Stimulated activated CD4-positive, alpha-beta T cell treated with anti-CD3 and anti-CD28 coated beads, Interleukin-2, amount 100 ng/mL, for 4 hours (primary cell): ENCODE measurements at places on chromosomes 3 and 15.

DNA sequence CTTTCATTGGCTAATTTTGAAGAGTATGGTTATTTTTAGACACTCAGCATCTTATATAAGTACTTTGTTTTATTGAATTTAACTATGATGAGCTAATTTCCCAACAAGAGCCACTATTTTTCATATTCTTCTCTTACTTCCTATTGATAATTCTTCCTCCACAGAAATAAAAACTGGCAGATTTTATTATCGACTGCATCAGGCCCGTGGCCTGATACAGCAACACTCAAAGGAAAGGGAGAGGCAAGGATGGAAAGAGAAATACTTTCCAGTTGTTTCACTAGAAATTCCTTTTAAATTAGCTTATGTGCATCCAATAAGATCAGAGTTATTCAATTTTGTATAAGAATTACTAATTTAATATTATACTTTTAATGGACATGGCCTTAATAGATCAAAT lies 886.3 kb downstream of the ROBO1 start:
- no peak for DNase-seq

- no peak for DNase-seq
Measured at GRCh38 chr3:178585454-178585853, 49.2 kb downstream of the KCNMB2 start.

- DNase-seq = no peak
Measured at GRCh38 chr3:130548356-130548755, 31.4 kb downstream of the COL6A6 start.

DNA sequence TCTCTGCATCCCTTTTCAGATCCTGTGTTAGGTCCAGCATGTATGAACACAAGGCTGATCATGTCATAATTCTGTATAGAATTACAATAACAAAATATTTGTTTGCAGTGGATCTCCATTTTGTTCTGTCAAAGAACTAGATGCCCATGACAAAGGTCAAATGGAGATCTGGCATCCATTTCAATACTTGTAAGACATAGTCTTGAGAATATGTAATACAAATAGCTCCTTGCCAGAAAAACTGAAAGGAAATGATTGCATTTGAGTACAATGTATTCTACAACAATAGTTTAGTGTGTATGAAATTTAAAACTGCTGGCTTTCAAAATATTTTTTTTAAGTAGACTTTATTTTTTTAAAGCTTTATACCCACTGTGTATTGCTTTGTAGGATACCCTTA lies 101.1 kb downstream of the CMSS1 start:
- DNase-seq = no peak

DNA sequence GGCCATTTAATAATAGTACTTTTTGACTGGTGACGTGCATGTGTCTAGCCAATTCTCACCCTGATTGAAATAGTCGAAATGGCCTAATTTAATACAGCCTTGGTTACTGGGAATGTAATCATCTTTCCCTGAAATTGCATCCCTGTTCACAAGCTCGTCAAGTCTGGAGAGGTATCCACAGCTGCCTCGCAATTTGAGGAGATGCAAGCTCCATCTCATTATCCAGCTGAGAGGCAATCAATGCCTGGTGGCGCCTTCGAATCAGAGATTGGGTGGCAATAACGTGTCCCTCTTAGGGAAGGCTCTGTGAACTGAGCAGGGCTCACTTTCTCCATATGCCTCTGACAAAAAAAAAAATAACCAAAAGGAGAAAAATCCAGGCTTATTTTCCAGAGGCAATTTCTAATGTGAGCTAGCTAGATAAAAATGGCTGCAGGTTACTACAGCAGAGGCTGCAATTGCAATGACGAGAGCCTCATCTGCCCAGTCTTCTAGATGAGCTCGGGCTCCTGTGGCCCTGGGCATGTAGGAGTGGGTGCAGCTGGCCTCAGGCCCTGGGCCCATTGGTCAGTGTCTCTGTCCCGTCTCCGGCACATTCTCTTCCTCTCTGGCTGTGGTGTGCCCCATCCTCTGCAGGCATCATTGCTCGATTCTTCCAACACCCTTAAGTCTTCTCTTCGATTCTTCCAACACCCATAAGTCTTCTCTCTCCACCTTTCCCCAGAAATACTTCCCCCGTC lies 487.5 kb downstream of the GABRG3 start:
- DNase-seq = no peak

DNA sequence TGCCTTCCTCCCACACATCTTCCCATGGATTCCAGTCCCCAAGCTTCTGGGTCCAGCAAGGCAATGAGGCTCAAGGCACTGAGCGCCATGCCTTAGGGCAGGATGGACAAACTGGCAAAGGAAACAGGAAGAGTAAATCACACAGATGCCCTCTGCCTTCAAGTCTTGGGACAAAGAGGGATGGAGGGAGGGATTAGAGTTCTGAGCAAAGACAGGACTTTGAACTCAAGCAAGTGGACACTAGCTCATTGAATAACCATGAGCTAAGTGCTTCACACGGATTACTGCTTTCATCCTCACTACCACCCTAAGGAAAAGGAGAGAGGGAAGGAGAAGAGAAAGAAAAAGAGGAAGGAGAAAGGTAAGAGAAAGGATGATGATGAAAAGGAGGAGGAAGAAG lies 7.6 kb upstream of the THBS1 start:
- DNase-seq = no peak

DNA sequence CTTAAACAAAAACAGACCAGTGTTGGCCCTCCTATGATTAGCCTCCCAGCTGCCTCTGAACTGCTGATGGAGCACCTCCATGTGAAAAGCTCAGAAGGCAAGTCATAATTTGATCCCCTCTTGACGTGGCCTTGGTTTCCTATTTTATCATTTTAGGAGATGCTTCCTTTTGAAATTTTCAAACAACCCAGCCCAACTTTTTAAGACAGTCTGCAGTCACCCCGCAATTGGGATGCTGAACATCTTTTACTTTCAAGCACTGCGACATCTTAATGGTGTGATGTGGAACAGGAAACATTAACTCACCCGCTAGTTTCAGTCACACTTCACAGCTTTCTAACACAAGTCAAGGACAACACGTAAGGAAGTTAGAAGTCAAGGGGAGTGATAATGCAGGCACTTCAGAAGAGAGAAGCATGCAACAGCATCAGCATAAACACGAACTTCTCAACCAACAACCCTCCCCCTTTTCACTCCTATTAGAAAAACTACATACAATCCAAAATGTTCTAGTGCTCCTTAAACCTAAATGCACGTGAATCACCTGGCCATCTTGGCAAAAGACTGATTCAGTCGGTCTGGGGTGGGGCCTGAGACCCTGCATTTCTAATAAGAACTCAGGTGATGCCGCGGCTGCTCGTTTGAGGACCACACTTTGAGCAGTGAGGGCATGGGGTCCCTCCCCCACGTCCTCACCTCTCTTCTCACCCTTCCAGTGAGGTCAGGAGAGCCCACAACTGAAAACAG lies 161.5 kb downstream of the FOXP1 start:
- DNase-seq = no peak

GRCh38 chr3:171453180-171453886 lies 6.9 kb downstream of the TNIK start:
- no peak for DNase-seq

GRCh38 chr15:76330080-76330680 lies 6.4 kb upstream of the ISL2 start:
- DNase-seq = no peak

DNA sequence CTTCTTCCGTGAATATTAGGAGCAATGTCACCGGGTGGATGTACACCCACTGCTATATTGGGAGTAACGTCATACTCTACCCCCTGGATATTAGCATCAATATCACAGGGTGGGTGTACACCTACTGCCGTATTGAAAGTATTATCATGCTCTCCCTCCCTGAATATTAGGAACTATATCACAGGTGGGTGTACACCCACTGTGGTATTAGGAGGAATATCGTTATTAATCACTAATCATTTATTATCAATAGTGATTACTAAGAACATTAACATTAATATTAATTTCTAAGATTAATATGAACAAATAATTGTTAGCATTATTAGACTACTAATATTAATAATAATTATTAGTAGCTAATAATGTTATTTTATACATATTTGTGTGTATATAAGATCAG lies 21.4 kb upstream of the BMF start:
- no peak for DNase-seq

DNA sequence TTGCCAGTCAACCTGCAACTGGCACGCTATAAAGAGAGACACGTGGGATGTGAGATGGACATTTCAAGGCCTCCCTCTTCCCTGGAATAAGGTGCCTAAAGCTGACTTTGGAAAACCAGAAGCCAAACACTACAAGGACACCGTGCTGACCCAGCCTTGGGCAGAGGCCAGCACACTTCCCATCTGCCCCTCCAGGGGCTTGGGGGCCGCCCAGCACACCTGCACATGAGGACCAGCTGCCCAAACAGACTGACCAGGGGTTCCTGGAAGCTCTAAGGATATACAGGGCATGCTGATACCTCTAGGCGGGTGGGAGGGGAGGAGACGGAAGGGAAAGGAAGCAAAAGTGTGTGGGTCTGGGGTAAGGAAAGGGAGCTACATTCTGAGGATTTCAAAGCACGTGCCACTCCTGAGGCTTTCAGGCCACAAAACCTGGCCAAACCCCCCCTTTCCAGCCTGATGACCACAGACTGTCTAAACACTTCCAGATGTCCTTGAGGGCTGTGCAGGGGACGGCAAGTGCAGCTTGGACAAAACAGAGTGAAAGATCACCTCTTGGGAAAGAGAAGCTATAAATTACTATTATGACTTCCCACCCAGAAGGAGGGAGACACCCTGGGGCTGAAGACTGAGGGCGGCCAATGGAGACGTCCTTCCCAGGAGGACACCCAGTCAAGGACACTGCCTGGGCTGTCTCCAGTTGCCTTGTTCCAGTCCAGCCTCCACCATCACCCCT lies 57.9 kb downstream of the ADCY5 start:
- DNase-seq = no peak

DNA sequence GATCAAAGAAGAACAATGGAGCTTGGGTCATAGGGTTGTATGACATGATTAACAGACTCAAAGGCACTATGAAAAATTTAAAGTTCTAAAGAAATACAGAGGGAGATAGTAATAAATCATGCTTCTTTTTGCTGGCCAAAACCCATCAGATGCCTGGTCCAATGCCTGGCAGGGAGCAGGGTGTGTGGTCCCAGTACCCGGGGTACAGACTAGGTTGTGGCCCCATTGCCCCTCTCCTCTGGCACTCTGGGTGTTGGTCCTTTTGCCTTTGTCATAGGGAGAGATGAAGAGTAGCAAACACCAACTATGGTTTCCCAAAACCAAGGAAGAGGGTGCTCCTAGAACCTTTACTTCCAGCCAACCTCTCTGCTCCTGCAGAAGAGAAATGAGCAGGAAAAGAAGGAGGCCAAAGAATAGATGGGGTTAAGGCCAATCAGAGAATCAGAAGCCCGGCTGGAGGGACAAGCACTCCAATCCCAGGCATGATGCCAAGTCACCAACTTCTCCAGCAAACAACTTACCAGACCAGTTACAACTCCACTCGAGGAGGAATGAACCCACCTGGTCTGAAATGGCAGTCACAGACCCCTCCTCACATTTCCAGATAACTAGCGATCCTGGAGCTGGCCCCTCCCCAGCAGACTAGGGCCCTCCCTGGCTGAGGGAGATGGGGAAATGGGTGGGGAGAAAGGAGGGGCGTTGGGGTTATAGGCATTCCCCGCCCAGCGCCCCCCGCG lies 1.8 kb downstream of the IGDCC3 start:
- no peak for DNase-seq
